Ascending aorta (tissue), 2 donors: ENCODE measurements at places on chromosomes 7 and 10. TPM values are rescaled to one million over a fixed set of nuclear protein-coding genes. Genes with fewer than 3 reads are reported as not detected.

The ITGA8 gene
- total RNA-seq: 231 TPM

The RASA4B gene
- 143 TPM for total RNA-seq

The PLCE1 gene
- 3.8 TPM for total RNA-seq

The LLCFC1 gene
- total RNA-seq: not detected
